Inflammatory macrophage treated with lipopolysaccharide for 1 hour (primary cell): ENCODE measurements at places on chromosomes 12 and 14.

DNA sequence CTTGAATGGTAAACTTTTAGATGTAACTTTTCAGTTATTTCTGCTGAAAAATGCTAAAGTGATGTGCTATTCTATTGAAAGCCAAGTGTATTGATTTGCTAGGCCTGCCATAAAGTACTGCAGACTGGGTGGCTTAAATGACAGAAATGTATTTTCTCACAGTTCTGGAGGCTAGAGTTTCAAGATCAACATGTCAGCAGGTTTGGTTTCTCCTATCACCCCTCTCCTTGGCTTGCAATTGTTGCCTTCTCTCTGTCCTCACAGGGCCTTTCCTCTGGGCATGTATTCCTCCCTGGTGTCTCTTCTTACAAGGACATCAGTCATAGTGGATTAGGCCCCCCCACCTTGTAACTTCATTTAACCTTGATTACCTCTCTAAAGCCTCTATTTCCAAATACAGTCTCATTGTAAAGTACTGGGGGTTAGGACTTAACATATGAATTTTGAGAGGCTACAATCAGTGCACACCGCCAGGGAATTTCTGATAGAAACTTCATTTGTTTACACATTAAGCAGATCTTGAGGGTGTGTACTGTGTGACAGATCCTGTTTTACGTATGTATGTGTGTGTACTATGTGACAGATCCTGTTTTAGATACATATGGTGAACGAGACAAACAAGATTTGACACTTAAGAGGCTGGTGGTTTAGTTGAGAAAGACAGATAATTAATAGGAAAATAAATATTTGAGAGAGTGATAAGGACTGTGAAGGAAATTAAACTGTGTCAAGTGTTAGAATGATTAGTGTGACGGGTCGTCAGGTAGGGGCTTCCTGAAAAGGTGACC is 49.5 kb downstream of the ADIPOR2 start:
- DNase-seq, result no peak

DNA sequence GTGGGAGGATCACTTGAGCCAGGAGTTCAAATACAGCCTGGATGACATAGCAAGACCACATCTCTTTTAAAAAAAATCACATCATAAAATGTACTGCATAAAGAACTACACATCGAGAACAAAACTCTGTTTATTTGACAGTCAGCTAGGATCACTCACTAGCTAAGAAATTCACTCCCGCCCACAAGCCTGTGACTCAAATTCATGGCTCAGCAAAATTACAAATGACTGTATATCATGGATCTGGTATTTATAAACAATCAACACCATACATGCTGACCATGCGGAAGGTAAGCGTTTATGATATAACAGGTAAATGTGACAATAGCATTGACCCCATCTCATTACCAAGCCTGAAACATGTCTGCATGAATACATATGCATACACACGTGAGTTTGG is 206.5 kb downstream of the EFCAB11 start:
- peak; percentile 37 for DNase-seq

DNA sequence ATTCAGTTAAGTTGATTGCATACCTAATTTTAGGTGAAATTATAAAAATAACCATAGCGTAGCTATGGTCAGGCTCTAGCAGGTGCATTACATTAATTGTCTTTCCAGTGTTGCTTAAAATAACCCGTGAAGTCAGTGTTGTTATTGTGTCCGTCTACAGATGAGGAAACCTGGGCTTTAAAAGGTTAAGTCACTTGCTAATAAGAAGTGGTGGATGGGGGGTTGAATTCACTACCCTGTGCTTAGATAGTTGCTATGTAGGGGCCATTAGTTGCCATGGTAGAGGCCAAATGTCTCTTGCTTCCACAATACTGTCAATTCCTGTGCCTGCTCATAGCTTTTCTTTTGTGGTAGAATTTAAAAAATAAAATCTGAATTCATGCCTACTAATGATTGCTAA is 174.8 kb downstream of the PELI2 start:
- DNase-seq, result no peak

DNA sequence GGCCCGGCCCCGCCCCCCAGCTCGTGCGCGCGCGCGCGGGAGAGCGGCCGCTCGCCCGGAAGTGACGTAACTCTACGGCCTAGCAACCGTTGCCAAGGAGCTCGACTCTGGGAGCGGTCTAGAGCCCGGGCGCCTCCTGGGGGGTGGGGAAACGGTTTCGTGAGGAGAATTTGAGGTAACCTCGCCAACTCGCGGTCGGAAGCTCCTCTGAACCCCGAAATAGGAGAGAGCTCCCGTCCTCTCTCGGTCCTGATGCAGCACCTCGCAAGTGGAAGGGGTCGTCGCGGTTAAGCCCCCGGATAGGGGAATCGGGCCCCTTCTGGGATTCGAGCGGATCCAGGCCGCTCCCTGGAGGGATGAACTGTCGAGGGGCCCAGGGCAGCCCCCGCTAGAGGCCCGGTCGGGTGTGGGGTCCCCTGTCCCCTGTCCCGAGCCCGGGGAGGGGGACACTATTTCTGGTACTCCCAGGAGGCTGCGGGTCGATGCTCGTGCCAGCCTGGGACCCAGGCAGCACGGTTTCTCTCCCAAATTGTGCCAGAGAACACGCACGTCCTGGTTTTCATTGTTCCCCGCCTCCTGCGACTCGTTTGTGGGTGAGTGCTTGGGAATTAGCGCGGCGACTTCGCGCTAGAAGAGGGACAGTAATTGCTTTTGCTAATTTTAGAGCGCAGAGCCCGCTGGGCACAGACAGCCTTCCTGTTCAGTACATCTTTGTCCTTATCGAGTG is at the start of gene IFT81:
TSS of gene IFT81 (plus strand) at position 89 of the 727 bp plus-strand sequence. CDS start 3,024 bp downstream, outside the sequence.
- DNase-seq, result peak; percentile 98
